ENCODE measurements at places on chromosomes 7 and 10.

DNA sequence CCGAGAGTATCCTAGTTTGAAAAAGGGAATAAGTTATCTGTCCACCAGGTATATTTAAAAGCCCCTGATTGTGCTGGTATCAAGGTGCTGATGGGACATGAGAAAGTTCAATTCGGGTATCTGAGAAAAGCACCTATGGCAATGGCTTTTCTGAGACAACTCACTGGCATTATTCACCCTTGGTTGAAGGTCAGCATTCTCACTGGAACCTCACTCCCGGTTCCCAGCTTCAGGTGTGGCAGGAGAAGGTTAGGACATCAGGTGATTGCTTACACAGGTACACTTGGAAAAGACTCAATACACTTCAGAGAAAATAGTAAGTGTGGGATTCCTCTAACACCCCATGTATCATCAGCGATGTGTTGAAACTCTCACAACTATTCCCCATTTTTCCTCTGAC lies 643.1 kb downstream of the INHBA start:
- no peak for DNase-seq

DNA sequence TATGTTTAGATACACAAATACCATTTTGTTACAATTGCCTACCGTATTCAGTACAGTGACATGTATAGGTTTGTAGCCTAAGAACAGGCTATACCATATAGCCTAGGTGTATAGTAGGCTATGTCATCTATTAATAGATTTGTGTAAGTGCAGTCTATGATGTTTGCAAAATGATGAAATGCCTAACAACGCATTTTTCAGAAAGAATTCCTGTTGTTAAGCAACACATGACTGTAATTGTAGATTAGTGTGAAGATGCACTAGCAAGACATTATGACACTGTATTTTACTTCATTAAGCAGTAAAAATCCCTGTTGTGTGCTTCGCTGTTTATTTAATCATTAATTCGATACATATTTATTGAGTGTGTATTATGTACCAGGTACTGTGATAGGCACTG lies 446.0 kb downstream of the SUGCT start:
- no peak for DNase-seq

- no peak for DNase-seq
These were observed 19.8 kb downstream of the OR2F1 start for GRCh38 chr7:143974459-143974858.

DNA sequence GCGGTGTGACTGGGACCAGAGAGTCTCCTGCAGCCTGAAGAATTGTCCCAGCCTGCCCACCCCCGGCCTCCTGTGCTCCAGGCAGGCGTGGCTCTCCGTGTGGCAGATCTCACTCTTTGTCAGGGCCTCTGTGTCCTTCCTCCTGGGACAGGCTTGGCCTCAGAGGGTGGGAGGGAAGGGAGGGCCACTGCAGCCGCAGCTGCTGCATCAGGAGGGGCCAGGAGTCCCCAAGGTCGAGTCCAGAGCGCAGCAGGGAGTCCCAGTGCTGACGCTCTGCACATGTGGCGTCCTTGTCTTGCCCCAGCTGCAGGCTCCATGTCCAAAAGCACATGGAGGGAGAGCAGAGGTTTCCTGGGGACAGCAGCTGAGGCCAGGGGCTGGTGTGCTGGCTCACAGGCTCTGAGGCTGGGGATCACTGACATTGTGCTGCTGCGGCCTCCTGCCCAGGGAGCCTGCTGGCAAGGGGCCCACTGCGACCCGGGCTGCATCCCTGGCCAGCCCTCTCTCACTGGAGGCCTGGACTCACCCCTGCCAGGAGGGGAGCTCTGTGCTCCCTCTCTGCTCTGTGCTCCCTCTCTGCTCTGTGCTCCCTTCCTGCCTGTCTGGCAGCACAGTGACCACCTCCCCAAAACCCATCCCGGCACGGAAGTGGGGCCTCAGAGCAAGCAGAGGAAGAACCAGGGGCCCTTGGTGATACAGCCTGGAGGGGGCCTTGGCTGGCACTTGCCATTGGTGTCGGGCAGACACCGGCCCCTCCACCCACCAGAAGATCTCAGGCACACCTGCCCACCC lies 114.6 kb upstream of the RET start:
- DNase-seq, result peak; percentile 56

DNA sequence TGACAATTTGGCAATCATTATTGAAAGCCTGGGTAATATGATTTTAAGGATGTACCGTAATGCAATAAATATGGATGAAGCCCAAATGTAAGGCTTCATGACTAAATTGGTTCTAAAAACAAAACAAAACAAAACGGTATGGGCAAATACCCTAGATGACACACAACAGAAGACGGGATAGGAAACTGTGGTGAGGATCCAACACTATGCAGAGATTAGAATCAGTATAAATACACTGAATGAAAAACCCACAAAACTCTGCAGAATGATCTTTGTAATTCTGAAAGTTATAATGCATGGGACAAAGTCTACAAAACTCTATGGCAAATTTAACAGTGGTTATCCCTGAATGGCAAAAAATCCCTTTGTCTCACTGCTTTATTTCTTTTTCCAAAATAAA lies 57.6 kb downstream of the MALSU1 start:
- no peak for DNase-seq

GRCh38 chr10:74854610-74855009 lies 28.2 kb downstream of the KAT6B start:
- no peak for DNase-seq

GRCh38 chr10:68792115-68792514 lies 35.2 kb upstream of the STOX1 start:
- DNase-seq, result no peak

- DNase-seq, result no peak
These were observed 5.7 kb downstream of the C10orf67 start for GRCh38 chr10:23338886-23339285.

- no peak for DNase-seq
These were observed 82.5 kb downstream of the SDHAF3 start for GRCh38 chr7:97200018-97200417.

- no peak for DNase-seq
These were observed 305.9 kb upstream of the RNF32 start for GRCh38 chr7:156334636-156335035.

GRCh38 chr10:130224228-130224627 lies 88.0 kb downstream of the GLRX3 start:
- no peak for DNase-seq

GRCh38 chr7:129703751-129704150 lies 92.2 kb downstream of the NRF1 start:
- no peak for DNase-seq

- DNase-seq, result no peak
These were observed 101.5 kb upstream of the DIP2C start for GRCh38 chr10:790821-791551.

DNA sequence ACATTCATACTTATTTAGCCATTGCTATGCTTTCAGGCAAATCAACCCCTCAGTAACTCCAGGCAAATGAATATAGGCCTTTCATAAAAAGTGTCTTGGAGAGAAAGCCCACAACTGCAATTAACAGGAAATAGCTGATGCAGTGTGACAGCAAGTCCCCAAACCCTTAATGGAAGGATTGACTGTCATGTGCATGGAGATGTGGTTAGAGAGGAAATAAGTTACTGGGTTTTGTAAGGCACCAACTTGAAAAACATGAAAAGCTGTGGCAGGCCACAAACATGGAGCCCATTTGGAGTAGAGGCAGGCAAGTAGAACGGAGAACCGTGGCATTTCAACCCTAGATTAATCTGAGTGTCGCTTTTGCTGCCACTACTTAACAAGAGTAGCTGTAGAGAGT lies 549.4 kb upstream of the C7orf33 start:
- no peak for DNase-seq

DNA sequence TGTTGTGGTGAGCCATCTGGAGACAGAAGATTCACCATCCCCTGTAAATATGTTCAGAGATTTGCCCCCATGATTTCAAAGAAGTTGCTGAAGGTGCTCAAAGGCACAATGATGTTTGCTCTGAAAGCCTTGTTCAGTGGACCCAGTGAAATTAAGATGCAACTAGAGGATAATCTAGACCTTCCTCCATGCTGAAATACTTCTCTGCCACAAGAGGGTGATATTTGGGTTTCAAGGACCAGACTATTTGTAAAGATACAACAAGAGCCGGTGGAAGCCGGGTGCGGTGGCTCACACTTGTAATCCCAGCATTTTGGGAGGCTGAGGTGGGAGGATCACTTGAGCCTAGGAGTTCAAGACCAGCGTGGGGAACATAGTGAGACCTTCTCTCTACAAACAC lies 13.5 kb upstream of the MSRB2 start:
- DNase-seq, result no peak

DNA sequence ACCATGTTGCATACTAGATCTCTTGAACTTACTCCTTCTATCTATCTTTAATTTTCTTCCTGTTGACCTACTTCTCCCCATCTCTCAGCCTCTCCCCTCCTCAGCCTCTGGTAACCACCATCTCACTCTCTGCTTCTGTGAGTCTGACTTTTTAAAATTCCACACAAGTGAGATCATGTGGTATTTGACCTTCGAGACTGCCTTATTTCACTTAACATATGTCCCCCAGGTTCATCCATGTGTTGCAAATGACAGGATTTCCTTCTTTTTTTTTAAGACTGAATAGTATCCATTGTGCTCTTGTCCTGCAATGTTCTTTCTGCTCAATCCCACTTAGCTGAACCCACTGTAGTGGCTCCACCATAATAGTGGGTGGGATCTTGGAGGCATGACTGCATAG lies 51.4 kb upstream of the DNAJC1 start:
- no peak for DNase-seq

- DNase-seq, result no peak
These were observed 1.1 kb upstream of the SMIM30 start for GRCh38 chr7:113119429-113119828.

DNA sequence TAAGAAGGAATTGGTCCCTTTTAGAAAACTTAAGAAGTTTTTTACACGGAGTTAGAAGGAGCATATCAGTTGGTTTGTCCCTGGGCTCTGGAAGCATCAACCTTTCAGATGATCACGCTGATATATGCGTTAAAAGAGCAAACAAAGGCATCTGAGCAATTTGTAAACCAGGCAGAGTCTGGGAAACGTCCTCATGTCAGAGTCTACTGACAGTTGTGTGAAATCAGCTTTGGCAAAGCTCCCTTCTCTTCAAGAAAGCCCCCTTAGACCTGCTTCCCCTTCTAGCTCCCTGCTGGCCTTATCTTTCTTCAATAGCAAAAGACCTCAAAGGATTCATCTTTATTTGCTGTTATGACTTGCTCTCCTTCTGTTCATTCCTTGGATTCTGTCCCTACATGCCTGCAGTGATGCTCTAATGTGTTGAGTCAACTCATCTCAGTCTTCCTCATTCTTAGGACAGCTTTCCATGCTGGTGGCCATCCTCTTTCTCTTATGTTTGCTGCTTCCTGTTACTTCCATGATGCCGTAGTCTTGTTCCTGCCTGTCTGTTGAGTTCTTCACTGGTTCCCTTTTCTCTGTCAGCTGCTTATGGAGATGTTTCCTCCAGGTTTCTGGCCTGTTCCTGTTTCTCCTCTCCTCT lies 106.5 kb upstream of the BMPER start:
- no peak for DNase-seq

GRCh38 chr10:69064762-69065328 lies 23.1 kb upstream of the SRGN start:
- no peak for DNase-seq

- DNase-seq, result peak; percentile 85
These were observed 9.3 kb downstream of the KCNIP2 start for GRCh38 chr10:101834341-101834740.

- peak; percentile 70 for DNase-seq
These were observed 97.6 kb downstream of the PRPF18 start for GRCh38 chr10:13684252-13684791.

- DNase-seq, result no peak
These were observed 21.0 kb upstream of the FOXL3 start for GRCh38 chr7:268991-269390.

GRCh38 chr10:126585249-126586017 lies 85.1 kb downstream of the C10orf90 start:
- DNase-seq, result no peak

- DNase-seq, result no peak
These were observed 43.1 kb downstream of the CREB3L2 start for GRCh38 chr7:137958470-137959431.

- peak; percentile 37 for DNase-seq
These were observed 5.1 kb downstream of the UBE2H start for GRCh38 chr7:129947701-129948100.

- no peak for DNase-seq
These were observed 43.8 kb downstream of the JAKMIP3 start for GRCh38 chr10:132109341-132110110.

DNA sequence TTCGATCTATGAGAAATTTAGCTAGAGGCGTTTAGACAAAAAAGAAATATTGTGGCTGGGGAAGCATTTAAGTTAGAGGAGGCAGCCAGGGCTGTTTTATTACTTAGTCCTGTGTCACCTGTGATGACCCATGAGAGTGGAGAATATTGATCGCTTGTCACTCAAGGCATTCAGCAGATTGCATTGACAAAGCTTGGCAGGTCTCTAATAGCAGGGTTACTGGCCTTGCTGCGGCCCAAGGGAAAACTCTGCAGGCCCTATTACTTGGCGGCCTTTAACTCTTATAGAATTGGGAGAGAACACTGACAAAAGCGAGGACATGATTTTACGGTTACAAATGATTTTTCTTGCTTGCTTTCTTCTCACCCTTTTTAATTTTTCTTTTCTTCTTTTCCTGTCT lies 473.5 kb downstream of the AUTS2 start:
- DNase-seq, result no peak

DNA sequence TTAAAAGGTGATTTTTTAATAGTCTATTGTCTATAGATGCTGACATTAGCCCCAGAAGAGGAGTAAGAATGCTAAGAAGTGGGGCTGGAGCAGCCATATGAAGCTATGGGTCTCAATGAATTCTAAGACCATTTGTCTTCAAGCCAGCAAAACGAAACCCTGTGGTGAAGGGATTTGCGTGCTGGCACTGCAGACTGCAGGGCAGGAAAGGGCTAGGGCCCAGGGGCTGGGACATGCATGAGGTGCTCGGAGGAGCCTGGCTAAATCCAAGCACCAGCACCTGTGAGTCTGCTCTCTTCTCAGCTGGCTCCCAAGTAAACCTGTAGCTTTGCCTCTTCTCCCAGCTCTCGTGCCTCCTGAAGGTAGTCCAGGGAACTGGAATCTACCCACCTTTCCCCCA lies 1.3 kb upstream of the NDST2 start:
- DNase-seq, result no peak

DNA sequence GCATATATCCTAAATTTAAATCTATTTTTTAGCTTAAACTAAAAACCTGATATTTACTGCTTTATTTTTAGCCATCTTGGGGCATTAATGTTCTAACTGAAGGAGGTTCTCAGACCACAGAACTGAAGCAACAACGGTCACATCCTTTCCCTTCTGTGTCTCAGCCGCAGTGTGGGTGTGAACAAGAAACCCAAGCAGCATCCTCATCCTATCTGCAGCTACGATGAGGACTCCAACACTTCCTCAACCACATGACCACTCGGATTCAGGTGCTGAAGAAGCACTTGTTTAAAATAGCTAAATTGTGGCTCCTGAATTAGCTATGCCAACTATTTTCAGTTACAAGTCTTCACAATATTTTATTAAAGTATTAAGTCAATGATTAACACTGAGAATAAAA lies 5.3 kb downstream of the ESYT2 start:
- no peak for DNase-seq

Measured in upper lobe of right lung (tissue), 1 donor.